Retina (tissue), 1 donor: ENCODE measurements at places on chromosomes 6 and 20.

GRCh38 chr20:40326784-40327183 lies 362.3 kb downstream of the MAFB start:
- no peak for DNase-seq

GRCh38 chr6:67248077-67248476 lies 1387.0 kb upstream of the ADGRB3 start:
- DNase-seq, result no peak

DNA sequence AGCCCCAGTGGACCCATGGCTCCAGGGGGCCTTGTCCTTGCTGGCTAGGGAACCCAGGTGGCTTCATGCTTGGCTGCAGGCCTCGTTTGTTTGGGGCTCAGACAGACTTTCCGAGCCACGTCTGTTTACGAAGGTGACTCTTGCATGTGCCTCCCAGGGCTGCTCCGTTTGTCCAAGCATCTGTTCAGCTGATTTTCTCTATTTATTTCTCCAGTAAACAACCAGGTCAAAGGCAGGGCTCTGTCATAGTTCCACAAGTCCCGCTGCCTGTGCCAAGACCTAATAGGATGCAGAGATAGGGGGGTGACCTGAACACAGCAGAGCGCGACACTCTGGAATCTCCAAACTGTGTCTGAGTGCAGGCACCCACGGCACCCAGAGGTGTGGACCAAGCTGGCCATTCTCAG lies 12.8 kb upstream of the SPO11 start:
- no peak for DNase-seq

DNA sequence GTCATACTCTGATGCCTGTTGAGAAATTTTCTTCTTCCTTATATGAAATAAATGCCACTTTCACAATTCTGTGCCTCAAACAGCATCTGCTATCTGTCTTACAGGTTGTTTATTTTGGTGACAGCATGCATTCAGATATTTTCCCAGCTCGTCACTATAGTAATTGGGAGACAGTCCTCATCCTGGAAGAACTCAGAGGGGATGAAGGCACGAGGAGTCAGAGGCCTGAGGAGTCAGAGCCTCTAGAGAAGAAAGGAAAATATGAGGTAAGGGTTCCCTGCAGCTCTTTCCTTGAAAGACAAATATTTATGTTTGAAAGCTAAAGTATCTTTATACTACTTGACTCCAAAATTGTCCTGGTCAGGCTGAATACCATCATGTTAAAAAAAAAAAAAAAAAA lies 15.8 kb downstream of the TSPYL4 start:
- no peak for DNase-seq

DNA sequence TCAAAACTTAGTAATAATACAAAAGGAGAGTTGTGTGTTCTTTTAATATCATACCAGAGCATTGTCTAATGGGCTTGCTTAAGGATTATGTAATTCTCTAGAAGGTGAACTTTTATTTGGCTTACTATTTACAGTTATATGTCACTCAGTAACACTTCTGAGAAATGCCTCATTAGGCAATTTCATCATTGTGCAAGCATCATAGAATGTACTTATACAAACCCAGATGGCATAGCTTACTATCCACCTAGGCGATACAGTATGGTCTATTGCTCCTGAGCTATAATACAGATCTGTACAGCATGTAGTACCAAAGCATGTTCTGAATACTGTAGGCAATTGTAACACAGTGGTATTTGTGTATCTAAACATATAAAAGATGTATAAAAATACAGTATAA lies 340.1 kb downstream of the PHF3 start:
- no peak for DNase-seq

DNA sequence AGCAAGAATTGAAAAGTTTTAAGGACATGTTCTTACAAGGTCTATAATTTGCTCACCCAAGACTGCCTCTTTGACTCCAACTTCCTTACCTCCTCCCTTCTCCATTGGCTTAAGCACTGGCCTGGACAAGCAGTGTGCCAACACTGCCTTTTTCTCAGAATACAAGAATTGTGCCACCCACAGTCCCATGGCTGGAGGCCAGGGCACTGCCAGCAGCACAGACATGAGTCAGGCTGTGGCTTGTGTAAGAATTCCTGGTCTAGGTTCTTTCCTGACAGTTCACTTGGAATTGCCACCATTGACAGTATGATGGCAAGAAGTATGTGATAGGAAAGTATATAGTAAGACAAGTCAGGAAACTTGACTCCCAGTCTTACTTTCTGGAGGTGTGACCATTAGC lies 202.7 kb upstream of the MARCKS start:
- DNase-seq, result no peak

GRCh38 chr6:37731888-37732287 lies 34.2 kb upstream of the MDGA1 start:
- DNase-seq, result no peak

- no peak for DNase-seq
These were observed 63.0 kb upstream of the NCOA3 start for GRCh38 chr20:47438464-47439381.

DNA sequence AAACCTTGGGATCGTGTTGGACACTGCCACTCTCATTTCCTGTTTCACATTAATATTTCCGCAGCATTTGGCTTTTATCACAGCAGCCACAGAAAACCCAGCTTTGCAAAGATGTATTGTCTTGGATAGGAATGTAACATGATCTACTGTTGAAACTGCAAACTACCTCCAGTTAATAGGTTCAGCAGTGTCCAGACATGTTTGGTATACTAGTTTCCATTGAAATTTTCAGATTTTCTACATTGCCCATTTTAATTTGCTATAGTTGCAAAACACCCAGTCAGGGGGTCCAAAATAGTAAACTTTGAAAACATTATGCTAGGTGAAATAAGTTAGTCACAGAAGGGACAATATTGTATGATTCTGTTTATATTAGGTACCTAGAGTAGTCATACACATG lies 3.3 kb downstream of the ANKRD6 start:
- DNase-seq, result no peak

DNA sequence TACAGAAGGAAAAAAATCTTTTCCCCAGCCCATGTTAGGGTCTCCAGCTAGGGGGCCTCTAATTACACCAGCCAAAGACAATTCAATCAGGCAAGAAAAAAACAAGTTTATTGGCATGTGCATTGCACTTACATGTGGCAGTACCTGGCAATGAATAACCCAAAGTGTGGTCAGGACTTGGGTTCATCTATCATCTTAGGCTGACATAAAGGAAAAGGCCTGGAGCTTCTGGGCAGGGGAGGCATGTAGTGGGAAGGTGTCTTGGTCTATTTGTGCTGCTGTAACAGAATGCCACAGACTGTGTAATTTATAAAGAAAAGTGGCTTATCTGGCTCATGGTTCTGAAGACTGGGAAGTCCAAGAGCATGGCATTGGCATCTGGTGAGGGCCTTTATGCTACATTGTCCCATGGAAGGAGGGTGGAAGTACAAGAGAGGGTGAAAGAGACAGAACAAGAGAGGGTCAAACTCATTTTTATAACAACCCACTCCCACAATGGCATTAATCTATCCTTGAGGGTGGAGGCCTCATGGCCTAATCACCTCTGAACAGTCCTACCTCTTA lies 4.4 kb upstream of the PYGB start:
- no peak for DNase-seq

GRCh38 chr20:38805502-38805957 lies at the start of gene PPP1R16B:
Gene PPP1R16B (plus strand): TSS chr20:38805697. CDS start chr20:38835926, 30,229 bp downstream.
- peak; percentile 83 for DNase-seq

- no peak for DNase-seq
These were observed 105.0 kb downstream of the KLHL32 start for GRCh38 chr6:97029552-97029951.

DNA sequence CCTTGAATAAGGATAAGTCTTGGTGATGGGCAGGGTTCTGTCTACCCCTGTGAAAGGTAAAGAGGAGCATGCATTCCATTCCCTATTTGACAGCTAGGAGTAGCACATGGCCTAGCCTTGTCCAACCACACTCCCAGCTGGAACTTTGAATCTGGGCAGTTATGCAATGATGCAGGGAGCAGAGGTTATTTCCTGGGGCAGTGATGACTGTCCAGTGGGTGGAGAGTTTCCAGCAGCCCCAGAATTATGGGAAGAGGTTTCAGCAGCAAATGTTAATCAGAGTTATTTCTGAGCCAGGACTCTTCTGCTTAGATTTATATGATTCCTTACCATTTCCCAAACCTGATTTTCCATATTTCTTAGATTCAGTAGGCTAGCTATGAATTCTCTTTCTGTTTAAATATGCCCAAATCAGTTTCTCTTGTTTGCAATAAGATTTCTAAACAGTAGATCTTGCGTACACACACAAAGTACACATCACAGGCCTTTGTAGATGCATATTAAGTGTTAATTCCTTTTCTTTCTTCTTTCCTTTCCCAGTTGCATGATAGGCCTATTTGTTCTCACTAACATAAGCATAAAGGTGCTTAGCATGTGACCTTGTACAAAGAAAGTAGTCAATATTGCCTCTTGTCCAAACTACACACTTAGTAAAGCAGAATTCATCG lies 17.3 kb upstream of the TXLNB start:
- DNase-seq, result no peak

DNA sequence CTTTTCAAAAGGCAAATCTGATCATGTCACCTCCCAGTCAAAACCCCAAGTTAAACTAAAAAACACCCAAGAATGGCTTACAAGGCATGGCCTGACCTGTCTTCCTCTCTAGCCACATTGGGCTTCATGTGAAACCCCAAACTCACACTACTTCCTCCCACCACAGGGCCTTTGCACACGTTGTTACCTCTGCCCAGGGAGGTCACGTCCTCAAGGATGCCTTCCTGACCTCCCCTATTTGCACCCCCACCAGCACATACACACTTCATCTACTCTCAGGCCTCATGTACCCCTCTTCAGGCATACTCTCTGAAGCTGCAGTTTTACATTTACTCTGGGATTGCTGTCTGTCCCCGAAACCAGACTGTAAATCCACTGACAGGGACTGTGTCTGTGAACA lies 6.1 kb downstream of the EZR start:
- DNase-seq, result no peak

GRCh38 chr6:42786525-42786985 lies 4.7 kb downstream of the BICRAL start:
- no peak for DNase-seq

GRCh38 chr6:28585335-28585734 lies 59.7 kb downstream of the GPX5 start:
- no peak for DNase-seq

- DNase-seq, result peak; percentile 19
These were observed 64.5 kb upstream of the KIF16B start for GRCh38 chr20:16637797-16638196.

DNA sequence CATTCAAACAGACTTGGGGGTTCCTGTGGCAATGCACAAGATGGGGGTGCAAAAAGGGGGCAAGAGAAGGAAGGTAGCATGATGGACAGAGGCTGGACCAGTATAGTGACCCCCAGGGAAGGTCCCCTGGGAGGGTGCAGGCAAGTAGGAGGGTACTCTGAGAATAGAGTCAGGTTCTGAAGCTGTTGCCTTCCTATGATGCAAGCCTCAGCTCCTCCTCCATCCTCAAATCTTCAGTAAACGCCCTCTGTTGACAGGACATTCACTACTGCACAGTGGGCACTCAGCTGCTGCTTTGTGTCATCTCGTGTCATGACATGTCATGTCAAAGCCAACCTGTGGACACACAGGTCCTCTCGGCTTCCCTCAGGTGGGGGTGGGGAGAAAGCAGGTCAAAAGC lies 5.8 kb upstream of the SDCBP2 start:
- no peak for DNase-seq

DNA sequence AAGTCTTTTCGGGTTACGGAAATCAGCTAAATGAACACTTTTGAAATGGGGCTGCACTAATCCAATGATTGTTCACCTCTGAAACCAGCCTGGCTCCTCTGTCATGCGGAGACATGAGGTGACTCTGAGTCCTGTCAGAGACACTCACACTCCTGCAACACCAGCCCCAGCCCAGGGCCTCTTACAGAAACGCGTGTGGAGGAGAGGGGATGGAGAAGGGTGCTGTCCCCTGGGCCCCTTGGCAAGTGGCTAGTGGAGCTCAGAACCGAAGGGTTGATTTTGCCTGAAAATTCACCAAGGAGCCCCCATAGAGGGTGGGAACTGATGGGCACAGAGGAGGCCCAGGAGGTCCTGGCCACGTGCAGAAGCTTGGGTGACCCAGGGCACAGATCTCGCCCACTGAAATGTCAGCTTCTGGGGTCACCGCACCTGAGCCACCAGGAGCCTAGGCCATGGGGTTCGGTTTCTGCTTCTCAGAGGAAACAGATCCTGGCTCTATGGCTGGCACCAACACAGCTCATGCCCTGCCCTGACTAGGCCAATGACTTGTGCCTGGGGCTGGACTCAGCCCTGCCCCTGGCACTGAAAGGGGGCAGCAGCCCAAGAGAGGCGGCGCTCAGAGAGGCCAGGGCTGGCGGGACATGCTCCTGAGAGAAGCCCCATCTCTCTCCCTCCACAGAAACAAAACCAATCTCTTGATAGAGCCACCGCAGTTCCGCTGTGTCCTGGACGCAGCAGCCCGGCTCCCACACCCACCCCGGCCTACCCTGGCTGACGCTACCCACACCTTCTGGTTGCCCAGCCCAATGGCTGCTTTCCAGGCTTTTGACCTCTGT lies 144.7 kb downstream of the ERMARD start:
- no peak for DNase-seq

DNA sequence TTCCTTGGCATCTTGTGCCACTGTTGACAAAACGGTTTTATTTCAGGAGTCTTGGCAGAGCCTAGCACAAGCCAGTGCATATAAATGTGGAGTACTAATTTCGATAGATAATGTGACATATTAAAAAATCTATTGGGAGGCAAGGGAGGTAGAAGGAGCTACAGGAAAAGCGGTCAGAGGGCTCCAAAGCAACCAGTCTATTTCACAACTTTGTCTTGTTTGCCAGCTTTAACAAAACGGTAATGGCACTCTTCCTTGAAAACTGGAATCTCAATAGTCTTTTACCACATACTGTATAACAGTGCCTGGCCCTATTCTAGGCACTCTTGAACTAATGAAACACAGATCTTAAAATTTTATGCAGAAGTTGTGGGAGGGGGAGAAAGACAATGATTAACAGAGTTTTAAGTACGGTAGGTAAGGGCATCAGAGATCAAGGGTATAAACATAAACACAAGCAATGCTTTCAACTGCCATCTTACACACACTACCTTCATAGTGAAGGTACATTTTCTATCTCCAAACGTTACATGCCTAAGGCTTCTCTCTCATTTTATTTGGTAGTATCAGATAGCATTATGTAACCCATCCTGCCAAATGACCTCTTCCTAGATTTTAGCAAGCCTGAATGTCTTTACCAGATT lies 33.5 kb upstream of the SYNCRIP start:
- no peak for DNase-seq

DNA sequence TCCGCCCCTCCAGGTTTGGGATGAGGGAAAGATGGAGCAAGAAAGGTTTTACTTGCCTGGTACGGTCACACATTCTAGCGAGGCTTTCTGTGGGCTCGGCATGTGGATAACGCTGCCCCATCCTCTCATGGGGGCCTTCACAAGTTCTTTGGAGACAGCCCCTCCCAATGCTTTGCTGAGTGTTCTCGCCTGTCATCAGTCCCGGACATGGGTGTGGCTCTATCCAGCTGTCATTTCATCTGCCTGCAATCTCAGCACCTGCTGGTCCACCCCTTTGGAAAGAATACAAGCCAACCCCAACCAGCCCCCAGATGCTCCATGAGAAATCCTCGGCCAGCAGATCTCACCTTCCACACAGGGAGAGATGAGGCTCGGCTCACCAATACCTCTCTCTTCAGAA lies 30.3 kb upstream of the MDGA1 start:
- no peak for DNase-seq

GRCh38 chr6:170346649-170347048 lies 40.1 kb downstream of the FAM120B start:
- DNase-seq, result no peak
